ENCODE measurements at places on chromosomes 7 and 10. TPM values are rescaled to one million over a fixed set of nuclear protein-coding genes. Genes with fewer than 3 reads are reported as not detected.

Gene AKR1C3
- total RNA-seq, result 6.0 TPM

Gene TWIST1
- total RNA-seq, result 24.9 TPM

Gene CALML3
- 0.33 TPM for total RNA-seq

Gene BAMBI
- total RNA-seq, result 55.9 TPM

Gene LIPM
- not detected for total RNA-seq

Gene TMEM213
- not detected for total RNA-seq

Gene IL2RA
- total RNA-seq, result 0.44 TPM

Gene ACSL5
- total RNA-seq, result 3.6 TPM

Gene CACNA2D1
- 103 TPM for total RNA-seq

Gene ITPRID1
- 0.11 TPM for total RNA-seq

Gene FOXI2
- total RNA-seq, result not detected

Gene FEZF1
- total RNA-seq, result 0.27 TPM

All from camera-type eye (tissue), 1 donor.